A172 (cell line): ENCODE measurements at places on chromosomes 5 and 9. TPM values are rescaled to one million over a fixed set of nuclear protein-coding genes. Genes with fewer than 3 reads are reported as not detected.
A peak's percentile ranks its signal among the peaks of the same experiment; 100 is the strongest.

Gene SOWAHA
- not detected in 2 replicates for total RNA-seq

Gene TAF9
- 120 and 139 TPM in 2 replicates for total RNA-seq

DNA sequence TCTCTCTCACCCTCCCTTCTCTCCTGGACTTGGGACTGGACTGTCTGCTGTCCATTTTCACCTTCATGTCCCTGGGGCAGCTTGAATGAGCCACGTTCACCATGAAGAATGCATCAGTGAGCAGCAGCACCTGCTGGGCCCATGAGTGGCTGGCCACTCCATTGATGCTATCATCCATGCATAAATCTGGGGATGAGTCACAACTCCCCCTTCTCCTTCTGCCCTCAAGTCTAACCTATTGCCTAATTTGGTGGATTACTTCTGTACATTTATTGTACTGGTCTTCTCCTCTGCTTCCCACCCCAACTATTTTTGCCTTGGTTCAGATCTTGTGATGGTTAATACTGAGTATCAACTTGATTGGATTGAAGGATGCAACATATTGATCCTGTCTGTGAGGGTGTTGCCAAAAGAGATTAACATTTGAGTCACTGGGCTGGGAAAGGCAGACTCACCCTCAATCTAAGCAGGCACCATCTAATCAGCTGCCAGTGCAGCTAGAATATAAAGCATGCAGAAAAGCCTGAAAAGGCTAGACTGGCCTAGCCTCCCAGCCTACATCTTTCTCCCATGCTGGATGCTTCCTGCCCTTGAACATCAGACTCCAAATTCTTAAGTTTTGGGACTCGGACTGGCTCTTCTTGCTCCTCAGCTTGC is 46.7 kb downstream of the GDNF start:
- DNase-seq: peak; percentile 73

DNA sequence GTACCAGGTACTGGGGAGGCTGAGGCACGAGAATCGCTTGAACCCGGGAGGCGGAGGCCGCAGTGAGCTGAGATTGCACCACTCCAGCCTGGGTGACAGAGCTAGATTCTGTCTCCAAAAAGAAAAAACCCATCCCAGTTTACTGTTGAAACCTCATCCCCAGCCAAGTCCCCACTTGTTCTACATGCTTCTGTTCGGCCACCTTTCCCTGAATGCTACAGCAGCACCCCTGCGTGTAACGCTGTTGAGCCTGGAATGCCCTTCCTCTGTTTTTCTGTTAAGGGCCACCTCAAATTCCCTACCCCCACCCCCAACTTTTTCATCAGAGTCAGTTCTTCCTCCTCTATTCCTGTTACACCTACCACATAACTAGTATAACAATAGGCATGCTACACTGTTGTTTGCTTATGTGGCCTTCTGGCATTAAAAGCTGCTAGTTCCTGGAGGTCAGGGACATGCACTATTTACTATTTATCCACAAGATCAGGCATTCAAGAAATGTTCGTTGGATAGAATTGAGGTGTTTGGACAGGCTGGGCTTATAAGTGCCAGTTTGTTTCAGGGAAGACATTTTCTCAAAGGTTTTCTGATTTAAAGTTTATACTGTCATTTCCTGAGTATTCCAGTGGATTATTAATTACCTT is 47.1 kb upstream of the C5orf47 start:
- peak; percentile 25 for DNase-seq

Gene SHROOM1
- total RNA-seq: 5.6 and 6.1 TPM in 2 replicates

DNA sequence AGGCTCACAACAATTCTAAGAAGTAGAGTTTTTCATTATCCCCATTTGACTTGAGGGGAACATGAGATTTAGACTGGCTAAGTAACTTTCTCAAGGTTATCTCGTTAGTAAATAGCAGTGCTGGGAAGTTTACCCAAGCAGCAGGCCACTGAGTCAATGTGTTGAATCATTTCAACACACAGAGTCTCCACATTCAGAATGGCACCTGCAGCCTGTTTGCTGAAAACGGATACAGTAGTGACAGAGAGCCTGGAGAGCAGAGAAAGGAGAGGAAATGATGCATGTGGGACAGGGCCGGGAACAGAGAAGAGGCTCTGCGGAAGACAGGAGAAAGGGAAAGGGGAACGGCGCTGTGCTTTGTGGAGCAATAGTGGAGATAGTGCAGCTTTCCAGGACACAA is 33.5 kb upstream of the ZSWIM6 start:
- peak; percentile 34 for DNase-seq

DNA sequence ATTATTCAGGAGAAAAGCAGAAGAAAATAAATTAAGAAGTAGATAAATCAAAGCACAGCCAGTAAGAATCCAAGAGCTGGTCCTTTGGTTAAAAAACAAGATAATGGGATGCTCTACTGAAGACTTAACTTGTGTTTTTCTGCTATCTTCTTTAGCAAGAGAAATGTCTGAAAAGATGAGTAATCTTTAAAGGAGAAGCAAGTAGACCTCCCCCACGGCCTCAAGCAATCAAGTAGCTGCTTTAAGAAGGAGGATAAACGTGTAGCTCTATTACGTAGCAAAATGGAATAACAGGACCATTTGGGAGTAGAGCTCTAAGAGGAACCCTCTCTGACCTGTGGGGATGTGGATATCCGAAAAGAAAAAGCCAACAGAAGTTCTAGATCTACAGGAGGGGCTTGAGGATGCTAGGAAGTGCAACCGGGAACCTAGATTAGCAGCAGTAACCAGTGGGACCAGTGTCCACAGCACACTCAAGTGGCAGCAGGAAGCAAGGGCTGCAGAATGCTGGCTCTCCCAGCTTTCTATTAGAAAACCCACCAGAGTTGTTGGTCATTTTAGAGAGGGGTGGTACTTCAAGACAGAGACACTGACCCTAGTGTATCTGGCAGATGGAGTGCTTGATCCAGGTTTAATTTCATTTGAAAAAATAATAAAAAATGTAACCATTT is 185.4 kb downstream of the GABBR2 start:
- peak; percentile 17 for DNase-seq

DNA sequence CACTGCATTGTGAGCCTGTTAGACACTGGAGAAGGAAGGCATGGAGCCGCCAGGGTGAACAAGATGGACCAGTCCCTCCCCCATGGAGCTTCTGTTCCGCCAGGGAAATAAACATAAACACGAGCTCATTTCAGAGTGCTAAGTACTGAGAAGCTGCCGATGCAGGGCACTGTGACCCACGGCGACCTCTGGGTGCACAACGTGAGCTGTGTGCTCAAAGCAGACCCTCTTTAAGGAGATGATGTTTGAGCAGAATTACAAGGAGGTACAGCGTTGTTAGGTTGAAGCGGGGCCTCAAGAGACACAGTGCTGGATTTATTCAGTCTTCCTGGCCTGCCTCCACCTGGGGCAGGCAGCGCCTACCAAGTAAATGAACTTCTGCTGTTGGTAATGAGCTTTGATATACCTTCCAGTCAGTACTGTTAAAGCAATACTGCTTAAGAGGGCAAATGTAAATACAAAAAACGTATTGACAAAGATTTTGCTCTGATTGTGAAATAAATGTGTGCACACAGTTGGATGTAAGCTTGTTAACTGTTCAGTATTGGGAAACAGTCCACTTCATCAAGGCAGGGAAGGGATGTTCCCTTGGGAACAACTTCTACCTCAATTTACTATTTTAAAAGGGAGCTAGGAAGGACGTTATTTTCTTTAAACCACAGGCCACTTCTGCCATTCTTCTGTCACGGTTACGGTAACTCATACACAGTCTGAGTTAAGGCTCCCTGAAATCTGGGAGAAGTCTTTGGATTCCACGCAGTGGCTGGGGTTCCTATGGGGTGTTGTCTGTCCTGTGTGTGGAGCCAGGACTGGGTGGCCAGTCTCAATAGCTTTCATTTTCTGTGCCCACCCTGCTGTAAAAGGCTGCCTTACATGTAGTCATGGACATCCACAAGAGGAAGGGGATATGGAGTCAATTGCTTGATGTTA is 48.9 kb upstream of the DMRT1 start:
- DNase-seq: no peak

- DNase-seq: peak; percentile 11
Measured at GRCh38 chr5:20113031-20113715, 125.2 kb upstream of the CDH18 start.
